Lower leg skin (tissue), 4 donors: ENCODE measurements at places on chromosomes 12 and 14. TPM values are rescaled to one million over a fixed set of nuclear protein-coding genes. Genes with fewer than 3 reads are reported as not detected.

The PYGL gene
- 59.1 TPM for total RNA-seq

The OVCH1 gene
- total RNA-seq, result not detected

DNA sequence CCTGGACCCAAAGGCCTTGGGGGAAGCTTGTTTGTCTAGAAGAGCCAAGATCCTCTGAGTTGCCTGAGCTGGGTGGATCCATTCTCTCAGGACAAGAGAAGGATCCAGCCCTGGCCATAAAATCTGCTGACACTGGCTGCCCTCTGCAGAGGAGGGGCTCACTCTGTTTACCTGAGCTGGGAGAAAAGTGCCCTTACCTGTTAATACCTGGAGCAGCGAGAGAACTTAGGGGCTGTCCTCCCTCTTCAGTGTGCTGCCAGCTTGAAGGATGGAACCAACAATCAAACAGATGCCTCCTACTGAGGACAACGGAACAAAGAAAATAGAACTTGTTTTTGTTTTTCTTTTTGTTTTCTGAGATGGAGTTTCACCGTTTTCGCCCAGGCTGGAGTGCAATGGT lies 7.3 kb upstream of the KRT7 start:
- DNase-seq, result no peak

GRCh38 chr12:52313926-52314325 lies 7.3 kb downstream of the KRT83 start:
- DNase-seq, result no peak

DNA sequence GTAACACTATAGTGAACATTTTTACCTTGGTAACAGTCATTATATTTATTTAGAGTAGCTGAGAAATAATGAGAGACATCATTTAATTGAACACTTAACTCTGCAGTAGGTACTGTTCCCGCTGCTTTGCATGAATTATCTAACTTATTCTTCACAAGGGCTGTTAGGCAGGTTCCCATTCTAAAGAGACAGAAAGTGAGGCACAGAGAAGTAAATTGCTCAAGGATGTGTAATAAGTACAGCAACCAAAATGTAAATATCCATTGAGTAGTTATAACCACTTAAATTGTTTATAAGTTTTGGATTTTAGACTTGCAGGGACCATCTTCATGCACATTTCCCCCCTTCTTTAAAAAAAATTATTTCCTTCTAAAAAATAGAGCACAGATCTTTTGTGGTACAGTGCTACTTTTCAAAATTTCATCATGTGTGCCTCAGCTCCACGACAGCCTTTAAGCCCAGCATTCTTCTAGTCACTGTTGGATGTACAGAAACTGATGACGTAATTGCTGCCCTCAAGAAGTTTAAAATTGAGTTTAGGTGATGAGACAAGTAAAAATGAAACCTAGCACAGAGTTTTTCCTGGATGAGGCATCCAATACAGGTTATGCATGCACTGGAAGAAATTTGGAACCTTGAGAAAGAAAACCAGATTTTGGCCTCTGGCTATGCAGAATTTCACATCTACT lies 6.0 kb upstream of the MANSC4 start:
- no peak for DNase-seq
